A549 treated with dexamethasone at 1 μM for 4 hours (cell line): ENCODE measurements at places on chromosomes 12 and 14. TPM values are rescaled to one million over a fixed set of nuclear protein-coding genes. Genes with fewer than 3 reads are reported as not detected.

Gene HOXC10
- 2.8 to 3.2 TPM (median 3.0 TPM) in 5 replicates for total RNA-seq

Gene DAAM1
- total RNA-seq = 10.4 to 12.7 TPM (median 11.1 TPM) in 5 replicates

Gene FAM161B
- 1.3 to 1.9 TPM (median 1.7 TPM) in 5 replicates for total RNA-seq

Gene NANOG
- total RNA-seq = 0.05 to 0.08 TPM (median 0.06 TPM) in 4 of 5 replicates, not detected in the other

Gene GALNT6
- 2.5 to 4.0 TPM (median 2.6 TPM) in 5 replicates for total RNA-seq

Gene KRT71
- total RNA-seq = 0.06 TPM in 1 of 5 replicates, not detected in the others

Gene RBM19
- 13.8 to 20.5 TPM (median 20.1 TPM) in 5 replicates for total RNA-seq

Gene KRT3
- total RNA-seq = 0.05 to 0.06 TPM (median 0.05 TPM) in 3 of 5 replicates, not detected in the others

Gene PRKD1
- 2.2 to 2.9 TPM (median 2.4 TPM) in 5 replicates for total RNA-seq

Gene FLVCR2
- 13.3 to 15.7 TPM (median 14.8 TPM) in 5 replicates for total RNA-seq

Gene PLEK2
- total RNA-seq = 15.0 to 25.3 TPM (median 16.8 TPM) in 5 replicates

Gene CCND2
- total RNA-seq = 0.01 to 0.02 TPM in 2 of 5 replicates, not detected in the others

Gene CCT2
- total RNA-seq = 288 to 351 TPM (median 298 TPM) in 5 replicates

Gene STYK1
- total RNA-seq = 0.11 to 0.51 TPM (median 0.20 TPM) in 5 replicates

Gene MEG3
- total RNA-seq = 22.8 to 60.4 TPM (median 42.3 TPM) in 5 replicates

Gene PSMD9
- total RNA-seq = 102 to 166 TPM (median 119 TPM) in 5 replicates

Gene KCNC2
- total RNA-seq = not detected in 5 replicates

Gene C1R
- 29.1 to 42.2 TPM (median 30.1 TPM) in 5 replicates for total RNA-seq

Gene GYS2
- 0.06 to 0.23 TPM (median 0.18 TPM) in 3 of 5 replicates, not detected in the others for total RNA-seq

Gene KRT83
- total RNA-seq = 2.4 to 3.0 TPM (median 2.8 TPM) in 5 replicates

Gene C12orf50
- total RNA-seq = 0.06 to 0.08 TPM in 2 of 5 replicates, not detected in the others

Gene P3H3
- 19.9 to 28.7 TPM (median 24.8 TPM) in 5 replicates for total RNA-seq

Gene RGS6
- total RNA-seq = 0.04 TPM in 1 of 5 replicates, not detected in the others

Gene TAC3
- 0.11 to 0.15 TPM in 2 of 5 replicates, not detected in the others for total RNA-seq

Gene HECTD1
- total RNA-seq = 64.8 to 77.8 TPM (median 67.7 TPM) in 5 replicates

Gene A2M
- 0.05 to 0.23 TPM (median 0.11 TPM) in 5 replicates for total RNA-seq

Gene KRT73
- not detected in 5 replicates for total RNA-seq

Gene HRK
- 1.3 to 2.1 TPM (median 1.6 TPM) in 5 replicates for total RNA-seq

Gene PGF
- total RNA-seq = 4.8 to 5.6 TPM (median 5.0 TPM) in 5 replicates

Gene SERPINA9
- total RNA-seq = not detected in 5 replicates

Gene CDKN3
- 73.7 to 83.3 TPM (median 76.3 TPM) in 5 replicates for total RNA-seq

Gene OAS1
- 26.8 to 40.7 TPM (median 32.8 TPM) in 5 replicates for total RNA-seq

Gene VWF
- 0.03 to 0.31 TPM (median 0.24 TPM) in 5 replicates for total RNA-seq

Gene PLEKHH1
- total RNA-seq = 1.7 to 4.0 TPM (median 2.7 TPM) in 5 replicates

Gene GLS2
- 0.07 to 0.28 TPM (median 0.11 TPM) in 5 replicates for total RNA-seq

Gene B4GALNT1
- 26.3 to 45.0 TPM (median 42.0 TPM) in 5 replicates for total RNA-seq

Gene KRT6C
- 0.07 TPM in 1 of 5 replicates, not detected in the others for total RNA-seq

Gene C12orf56
- total RNA-seq = 0.07 to 0.21 TPM (median 0.18 TPM) in 3 of 5 replicates, not detected in the others

Gene P2RX2
- 0.05 TPM in 1 of 5 replicates, not detected in the others for total RNA-seq

Gene KRT75
- total RNA-seq = 0.08 to 0.20 TPM (median 0.14 TPM) in 5 replicates

Gene SLC39A5
- total RNA-seq = 0.09 TPM in 1 of 5 replicates, not detected in the others

Gene PMCH
- not detected in 5 replicates for total RNA-seq

Gene WNT5B
- 2.0 to 3.6 TPM (median 2.8 TPM) in 5 replicates for total RNA-seq

Gene PIK3C2G
- 0.02 TPM in 1 of 5 replicates, not detected in the others for total RNA-seq

Gene CHGA
- 1.4 to 3.0 TPM (median 1.6 TPM) in 5 replicates for total RNA-seq

Gene CFAP251
- 1.1 to 1.5 TPM (median 1.3 TPM) in 5 replicates for total RNA-seq

Gene GAS2L3
- total RNA-seq = 4.9 to 9.8 TPM (median 9.2 TPM) in 5 replicates
